ENCODE measurements at places on chromosomes 7 and 10.

DNA sequence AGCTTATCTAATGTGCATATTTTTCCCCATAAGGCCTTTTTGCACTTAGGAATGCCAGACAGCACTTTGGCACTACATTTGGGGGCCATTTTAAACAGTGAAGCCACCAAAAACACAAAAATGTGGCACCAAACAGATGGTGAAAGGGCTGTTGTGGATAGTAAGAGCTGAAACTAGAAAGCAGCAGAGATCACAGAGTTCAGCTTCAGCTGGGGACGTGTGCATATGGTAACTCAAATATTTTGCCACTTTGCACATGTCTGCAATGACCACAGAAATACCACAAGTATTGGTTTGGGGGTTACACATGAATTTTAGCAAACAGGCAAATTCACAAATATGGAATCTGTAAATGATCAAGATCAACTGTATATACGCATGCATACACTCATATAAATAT lies 72.8 kb downstream of the PODXL start:
- DNase-seq = no peak

- no peak for DNase-seq
These were observed 247.4 kb downstream of the KIAA1217 start for GRCh38 chr10:24456322-24456721.

DNA sequence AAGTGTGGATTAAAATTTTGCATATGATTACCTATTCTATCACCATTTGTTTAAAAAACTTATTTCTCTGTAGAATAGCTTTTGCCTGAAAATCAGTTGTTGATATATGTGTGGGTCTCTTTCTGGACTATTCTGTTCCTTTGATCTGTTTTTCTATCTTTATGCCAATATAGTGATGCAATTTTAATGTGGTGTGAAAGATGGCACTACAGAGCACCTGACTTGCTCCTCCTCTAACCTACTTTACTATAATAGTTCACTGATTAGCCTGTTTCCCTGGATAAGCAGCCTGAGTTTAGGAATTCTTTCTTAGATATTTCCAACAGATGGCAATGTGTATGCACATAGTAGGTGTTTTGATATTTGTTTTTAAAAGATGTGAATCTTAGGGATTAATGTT lies 294.5 kb downstream of the AUTS2 start:
- DNase-seq = no peak

- DNase-seq = no peak
These were observed 60.0 kb downstream of the MLLT10 start for GRCh38 chr10:21593986-21594385.

DNA sequence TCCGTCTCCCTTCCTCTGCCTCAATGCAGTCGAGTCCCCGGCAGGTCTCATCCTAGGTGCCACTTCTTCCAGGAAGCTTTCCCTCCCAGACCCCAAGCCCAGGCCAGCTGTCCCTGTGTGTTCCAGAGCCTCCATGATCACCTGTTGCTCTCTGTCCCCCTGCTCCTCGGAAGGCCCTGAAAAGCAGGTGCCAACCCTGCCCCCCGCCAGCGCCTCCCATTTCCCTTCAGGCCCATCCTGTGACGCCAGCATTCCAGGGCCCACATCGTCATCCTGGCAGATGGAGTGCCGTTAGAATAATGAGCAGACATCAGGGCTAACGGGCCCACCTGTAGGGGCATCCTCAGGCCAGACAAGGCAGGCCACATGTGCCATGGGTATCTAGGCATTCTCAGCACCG lies 253.0 kb upstream of the PPP2R2D start:
- no peak for DNase-seq

GRCh38 chr7:102284891-102285539 lies 1.7 kb upstream of the SH2B2 start:
- DNase-seq = no peak

DNA sequence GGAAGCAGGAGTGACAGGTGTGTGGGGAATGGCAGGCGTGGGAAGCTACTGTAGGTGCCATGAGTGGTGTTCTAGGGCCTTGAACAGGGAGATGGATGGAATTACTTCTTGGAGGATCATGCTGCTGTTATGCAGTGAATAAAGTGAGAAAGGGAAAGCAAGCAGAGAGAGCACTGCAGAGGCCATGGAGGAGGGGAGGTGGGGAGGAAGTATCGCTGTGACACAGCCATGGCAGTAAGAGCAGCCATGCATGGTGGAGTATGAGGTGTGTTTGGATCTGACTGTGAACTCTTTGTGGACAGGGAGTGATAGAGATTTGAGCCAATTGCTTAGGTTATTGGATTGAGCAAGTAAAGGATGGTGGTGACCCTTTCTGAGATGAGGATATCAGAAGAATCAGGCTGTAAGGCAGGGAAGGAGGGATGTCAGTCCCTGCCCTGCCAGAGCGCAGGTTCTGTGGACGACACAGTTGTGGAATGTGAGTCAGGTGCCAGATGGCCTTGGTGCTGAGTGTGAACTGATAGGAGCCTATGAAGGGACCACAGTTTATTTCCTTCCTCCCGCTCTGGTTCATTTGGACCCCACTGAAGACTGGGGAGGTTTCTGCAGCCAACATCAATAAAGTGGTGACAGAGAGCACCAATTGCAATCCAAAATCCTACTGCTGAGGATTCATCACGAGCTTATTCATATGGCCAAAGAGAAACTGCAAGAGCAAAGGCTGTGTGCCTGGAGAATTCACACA lies 105.5 kb upstream of the TMEM72 start:
- DNase-seq = no peak

GRCh38 chr10:125169915-125170314 lies 9.6 kb upstream of the CTBP2 start:
- no peak for DNase-seq

- DNase-seq = no peak
These were observed 220.5 kb upstream of the SEMA3D start for GRCh38 chr7:85407391-85407790.

DNA sequence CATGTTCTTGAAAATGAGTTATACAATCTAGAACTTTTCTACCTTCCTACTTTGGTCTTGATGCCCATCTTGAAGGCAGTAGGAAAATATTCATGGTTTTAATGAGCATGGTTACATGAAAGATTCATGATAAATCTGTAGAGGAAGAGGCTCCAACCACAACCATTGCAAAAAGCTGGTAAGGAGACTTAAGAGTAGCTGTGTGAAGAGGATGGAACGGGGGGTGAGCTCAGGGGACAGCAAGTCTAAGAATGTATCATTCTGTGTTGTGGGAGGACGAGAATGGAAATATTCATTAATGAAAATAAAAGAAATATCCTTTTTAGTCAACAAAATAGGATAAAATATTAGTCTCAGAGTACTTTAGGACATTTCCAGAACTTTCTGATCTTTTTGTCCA lies 81.1 kb downstream of the BMPER start:
- DNase-seq = no peak

DNA sequence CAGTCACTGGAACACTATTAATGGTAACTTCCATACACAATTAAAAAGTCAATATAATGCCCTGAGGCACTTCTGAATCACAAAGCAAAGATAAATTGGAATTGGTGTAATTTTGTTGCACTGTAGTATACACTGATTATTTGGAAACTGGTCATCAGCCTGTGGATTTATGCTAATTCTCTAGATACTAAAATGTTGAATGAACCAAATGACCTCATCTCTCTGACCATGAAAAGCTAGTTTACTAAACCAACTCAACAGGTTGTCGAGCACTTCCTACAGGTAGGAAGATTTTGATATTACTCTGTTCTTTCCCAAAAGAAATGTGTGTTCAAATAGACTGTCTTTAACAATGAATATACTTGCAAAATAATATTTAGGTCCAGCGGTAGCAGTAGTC lies 5.3 kb downstream of the NRP1 start:
- no peak for DNase-seq

GRCh38 chr7:85478530-85478929 lies 291.7 kb upstream of the SEMA3D start:
- DNase-seq = no peak

GRCh38 chr7:28804990-28805389 lies 153.1 kb downstream of the TRIL start:
- no peak for DNase-seq

- no peak for DNase-seq
These were observed 2.0 kb upstream of the SFTPA1 start for GRCh38 chr10:79608505-79609375.

DNA sequence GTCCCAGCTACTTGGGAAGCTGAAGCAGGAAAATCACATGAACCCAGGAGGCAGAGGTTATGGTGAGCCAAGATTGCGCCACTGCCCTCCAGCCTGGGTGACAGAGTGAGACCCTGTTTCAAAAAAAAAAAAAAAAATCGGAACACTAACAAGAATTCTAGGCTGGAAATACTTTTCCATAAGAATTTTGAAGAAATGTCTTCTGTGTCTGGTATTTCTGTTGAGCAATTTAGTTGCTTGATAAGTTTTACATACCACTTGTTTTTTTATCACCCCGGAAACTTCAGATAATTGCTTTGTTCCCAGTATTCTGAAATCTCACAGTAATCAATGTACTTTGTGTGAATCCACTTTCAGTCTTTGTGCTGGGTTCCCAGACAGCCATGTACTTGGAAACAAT lies 25.8 kb downstream of the BZW2 start:
- DNase-seq = no peak

- DNase-seq = no peak
These were observed 480.5 kb upstream of the ZMIZ1 start for GRCh38 chr10:78588194-78588811.

- peak; percentile 31 for DNase-seq
These were observed 657 bp upstream of the TMEM178B start for GRCh38 chr7:141073173-141073640.

- no peak for DNase-seq
These were observed 161.2 kb upstream of the FAM3C start for GRCh38 chr7:121557034-121557892.
